Stimulated activated CD8-positive, alpha-beta memory T cell treated with anti-CD3 and anti-CD28 coated beads, Interleukin-4, amount 100 ng/mL, for 24 hours (primary cell): ENCODE measurements at places on chromosomes 5 and 9.

DNA sequence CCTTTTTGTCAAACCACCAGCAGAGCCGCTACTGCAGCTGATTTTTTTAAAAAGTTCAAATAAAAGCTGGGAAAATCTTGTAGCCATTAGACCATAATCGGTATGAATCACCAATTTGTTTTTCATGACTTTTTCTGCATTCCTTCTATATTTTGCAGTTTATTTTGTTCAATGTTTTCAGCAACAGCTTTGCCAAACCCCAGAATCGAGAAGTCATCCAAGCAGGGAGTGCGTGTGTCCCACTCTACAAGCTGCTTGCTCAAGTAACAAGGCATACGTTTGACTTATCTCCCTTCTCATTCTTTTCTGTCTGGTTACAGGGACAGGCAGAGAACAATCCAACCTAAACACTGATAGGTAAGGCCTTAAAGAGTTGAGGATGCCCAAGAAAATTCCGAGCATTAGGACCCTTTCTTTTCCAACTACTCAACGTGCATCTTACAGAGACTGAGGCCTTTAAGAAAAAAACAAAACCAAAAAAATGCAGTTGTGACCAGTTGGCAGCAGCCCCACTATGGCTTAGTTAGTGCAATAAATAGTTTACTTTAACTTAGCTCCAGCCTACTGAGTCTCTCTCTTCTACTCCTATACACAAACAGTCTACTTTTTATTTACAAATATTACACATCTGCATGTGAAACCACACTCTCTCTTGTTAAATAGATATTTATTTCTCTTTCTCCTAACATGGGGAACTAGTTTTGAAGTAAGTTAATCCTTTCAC, 134.7 kb upstream of the SLIT3 start:
- no peak for DNase-seq

DNA sequence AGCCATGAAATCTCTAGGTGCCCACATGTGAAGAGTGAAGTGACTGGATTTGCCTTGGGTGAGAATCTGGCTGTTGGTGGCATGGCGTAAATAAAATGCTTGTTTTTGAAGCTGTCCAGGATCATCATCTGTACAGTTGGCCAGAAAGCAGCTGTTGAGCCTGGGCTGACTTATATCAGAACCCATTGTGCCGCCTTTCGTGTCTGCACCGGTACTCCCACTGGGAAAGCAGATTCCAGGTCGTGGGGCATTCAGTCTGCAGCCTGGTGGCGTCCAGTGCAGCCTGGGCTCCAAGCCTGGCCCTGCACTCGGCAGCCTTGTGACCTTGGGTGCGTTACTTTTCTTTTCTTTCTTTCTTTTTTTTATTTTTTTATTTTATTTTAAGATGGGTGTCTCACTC, 27.8 kb downstream of the PRRC2B start:
- no peak for DNase-seq

DNA sequence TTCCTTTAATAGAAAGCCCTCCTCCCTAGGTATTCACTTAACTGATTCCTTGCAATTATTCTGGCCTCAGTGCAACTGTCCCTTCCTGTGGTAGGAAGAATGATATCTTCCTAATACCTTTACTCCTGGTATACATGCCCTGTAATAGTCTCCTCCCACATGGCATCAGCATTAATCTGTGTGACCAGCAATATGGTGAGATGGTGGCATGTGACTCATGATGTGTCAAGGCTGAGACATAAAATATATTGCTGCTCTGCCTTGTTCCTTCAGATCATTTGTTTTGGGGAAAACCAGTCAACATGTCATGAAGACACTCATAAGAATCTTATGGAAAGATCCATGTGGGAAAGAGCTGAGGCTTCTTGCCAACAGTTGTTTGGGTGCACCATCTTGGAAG, 149.1 kb upstream of the TRPM3 start:
- no peak for DNase-seq

GRCh38 chr5:122999947-123000563, 36.5 kb downstream of the PPIC start:
- no peak for DNase-seq

DNA sequence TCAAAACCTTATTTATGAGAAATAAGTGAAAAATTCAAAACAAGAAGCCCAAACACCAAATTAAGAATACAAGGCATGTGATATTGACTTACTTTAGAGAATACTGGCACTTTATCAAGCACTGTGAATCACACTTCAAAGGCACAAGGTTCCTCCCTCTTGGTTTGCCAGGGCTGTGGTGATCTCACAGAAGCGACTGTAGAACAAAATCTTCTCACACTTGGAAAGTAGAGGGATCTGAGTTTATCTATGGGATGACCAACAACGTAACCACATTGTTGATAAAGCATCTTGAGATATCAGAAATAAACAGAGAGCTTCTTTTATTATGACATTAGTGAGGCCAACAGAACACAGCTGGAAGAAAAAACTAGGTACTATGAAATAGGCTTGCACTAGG, 295.9 kb downstream of the NFIB start:
- DNase-seq: no peak
